MV-4-11 (cell line): ENCODE measurements at places on chromosomes 5 and 9.

GRCh38 chr9:87447547-87448432 is 49.9 kb upstream of the DAPK1 start:
- no peak for DNase-seq

- DNase-seq: no peak
Observed at GRCh38 chr5:179516221-179516620, 34.1 kb upstream of the RUFY1 start.

DNA sequence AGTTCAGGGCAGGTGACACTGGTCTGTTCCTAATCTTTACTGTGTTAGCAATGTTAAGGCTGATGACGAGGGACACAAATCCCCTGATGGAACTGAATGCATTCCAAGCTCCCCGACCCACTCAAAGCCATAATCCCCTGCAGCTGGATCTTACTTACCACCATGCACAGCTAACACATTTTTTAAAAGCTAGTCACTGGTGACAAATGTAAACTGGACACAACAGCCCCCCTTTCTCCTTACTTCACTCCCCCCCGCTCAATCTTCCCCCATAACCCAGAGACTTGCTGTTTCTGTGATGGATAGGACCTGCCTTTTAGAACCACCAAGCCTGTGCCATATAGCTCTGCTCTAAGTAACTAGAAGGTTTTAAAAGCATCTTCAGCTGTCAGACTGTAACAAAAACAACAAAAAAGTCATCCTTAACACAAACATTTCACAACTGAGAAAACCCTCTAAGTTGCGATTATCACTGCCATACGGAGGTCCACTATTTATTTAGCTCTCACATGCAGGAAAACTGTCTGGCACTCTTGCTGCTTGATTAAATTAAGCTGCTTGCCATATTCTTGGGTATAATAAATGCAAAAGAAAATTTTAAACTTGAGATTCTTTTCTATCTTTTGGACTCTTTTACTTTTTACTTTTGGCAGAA is 44.4 kb downstream of the BNC2 start:
- no peak for DNase-seq

- DNase-seq: no peak
Observed at GRCh38 chr9:132583584-132584304, 1.3 kb downstream of the BARHL1 start.

DNA sequence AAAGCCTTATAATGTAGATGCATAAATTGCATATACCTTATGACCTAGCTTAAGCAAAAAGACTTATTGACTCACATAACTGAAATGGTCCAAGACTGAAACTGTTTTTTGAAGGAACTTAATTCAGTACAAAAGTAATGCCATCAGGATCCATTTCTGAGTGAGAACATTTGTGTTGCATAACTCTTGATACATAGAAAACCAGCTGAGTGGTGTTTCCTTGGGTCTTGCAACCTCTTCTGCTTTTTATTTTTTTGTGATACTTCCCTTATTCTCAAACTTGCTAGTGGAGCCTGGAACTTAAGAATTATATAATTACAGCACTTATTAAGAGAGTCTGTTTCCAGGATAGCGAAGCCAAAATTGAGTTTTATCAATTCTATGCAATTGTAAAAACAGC is 272.0 kb downstream of the MAN2A1 start:
- DNase-seq: peak; percentile 96

DNA sequence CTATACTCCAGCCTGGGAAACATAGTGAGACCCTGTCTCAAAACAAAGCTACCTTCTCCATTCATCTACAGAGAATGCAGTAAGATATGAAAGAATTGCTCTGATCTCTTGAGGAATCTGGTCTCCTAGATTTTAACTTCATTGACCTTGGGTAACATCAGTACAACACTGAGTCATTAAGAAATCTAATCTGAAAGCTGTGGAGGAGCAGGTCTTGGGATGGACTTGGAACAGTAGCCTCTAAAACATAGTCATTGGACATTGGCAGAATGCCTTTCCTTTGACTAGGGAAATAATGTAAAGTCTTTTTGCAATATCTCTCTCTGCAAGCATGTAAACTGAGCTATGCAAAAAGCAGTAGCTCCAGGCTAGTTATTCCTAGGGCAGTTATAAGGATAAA is 58.1 kb downstream of the KCNN2 start:
- no peak for DNase-seq

DNA sequence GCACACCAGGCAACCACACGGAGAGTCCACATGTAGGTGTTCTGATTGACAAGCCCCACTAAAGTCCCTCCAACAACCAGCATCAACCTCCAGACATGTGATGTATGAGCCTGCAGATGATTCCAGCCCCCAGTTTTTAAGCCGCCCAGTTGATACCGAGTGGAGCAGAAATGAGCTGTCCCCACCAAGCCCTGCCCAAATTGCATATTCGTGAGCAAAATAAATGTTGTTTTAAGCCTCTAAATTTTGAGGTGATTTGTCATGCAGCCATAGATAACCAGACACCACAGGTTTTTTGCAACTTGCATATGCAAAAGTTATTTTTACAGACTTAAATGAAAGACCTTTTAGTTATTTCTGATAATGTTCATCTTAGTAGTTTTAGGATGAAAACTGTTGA is 187.7 kb downstream of the PIK3R1 start:
- DNase-seq: no peak

DNA sequence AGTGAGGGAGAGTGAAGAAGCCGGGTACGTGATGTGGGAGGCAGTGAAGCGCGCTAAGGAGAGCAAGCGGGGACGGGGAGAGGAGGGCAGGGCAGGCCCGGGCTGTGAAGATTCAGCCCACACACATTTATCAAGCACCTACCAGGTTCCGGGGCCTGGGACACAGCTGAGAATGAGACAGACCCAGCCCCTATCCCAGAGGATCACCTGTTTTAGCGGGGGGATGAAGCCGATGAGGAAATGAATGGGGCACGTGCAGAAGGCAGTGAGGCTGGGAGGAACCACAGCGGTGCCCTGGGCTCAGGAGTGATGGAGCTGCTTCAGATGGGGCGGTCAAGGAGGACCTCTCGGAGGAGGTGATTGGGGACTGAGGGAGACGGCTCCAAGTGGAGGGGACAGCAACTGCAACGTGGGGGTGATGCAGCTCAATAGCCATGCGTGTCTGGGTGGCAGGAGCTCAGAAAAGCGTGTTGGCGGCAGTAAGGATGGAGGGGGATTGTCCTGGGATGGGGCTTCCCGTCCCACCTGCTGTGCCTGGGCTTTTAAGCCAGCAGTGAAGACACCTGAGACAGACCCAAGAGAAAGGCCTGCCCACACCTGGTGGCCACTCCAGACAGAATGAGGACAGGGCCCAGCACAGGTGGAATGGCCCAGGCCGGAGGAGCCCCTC is 77.5 kb upstream of the UNC5A start:
- no peak for DNase-seq

DNA sequence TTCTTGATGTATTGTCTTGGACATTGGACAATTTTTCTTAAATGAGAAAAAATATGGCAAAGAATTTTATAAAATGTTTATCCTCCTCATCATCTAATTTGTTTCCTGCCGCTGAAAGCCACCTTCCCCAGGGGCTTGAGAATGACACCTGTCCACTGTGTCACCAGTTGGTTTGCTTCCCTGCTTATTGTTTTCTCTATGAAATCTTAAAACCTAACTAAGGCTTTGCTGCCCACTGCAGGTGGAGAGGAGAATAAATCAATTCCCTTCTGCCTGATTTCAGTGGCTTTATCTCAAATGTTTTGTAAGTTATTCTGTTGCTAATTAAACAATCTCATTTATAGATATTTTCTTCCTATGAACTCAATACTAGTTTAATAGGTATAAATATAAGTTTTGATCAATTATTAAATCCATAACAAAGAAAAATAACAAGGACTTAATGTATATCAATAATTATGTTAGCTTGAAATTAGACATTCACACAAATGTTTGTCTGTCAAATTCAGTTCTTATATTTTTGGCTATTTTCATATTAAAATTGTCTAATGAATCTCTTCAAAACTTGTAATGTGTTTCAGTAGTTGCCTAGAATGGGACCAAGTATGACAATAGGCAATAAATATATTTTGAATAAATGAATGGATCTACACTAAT is 822.5 kb downstream of the PTPRD start:
- no peak for DNase-seq

DNA sequence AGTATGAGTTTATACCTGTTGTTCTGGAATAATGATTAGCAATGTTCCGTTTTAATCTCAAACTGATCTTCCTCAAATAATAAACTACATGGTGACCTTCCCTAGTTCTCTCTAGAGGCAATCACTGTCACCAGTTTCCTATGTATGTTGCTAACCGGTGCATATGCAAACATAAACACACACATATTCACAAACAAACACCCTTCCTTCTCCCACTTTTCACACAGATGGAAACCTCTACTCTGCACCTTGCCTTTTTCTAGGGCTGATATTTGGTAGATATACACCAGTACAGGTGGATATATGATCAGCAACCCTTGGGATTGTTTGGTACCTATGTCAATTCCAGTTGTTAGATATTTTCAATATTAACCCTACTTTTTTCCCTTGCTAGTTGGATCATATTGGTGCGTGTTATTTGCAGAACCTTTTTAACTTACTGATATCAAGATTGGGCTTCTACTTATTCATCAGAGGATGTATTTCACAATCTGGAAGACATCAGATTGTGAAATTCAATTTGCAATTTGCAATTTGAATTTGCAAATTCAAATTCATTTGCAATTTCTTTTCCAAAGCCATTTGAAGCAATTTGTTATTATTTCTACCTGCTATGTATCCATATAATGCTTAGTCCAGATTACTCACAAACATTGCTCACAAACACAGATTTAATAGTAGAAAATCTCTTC is 12.6 kb downstream of the FYB1 start:
- no peak for DNase-seq

GRCh38 chr9:100865648-100866047 is 162.9 kb upstream of the PLPPR1 start:
- no peak for DNase-seq

GRCh38 chr5:72379936-72380335 is 59.8 kb downstream of the PTCD2 start:
- no peak for DNase-seq

- DNase-seq: no peak
Observed at GRCh38 chr9:82513976-82514735, 525.6 kb downstream of the SPATA31D1 start.

DNA sequence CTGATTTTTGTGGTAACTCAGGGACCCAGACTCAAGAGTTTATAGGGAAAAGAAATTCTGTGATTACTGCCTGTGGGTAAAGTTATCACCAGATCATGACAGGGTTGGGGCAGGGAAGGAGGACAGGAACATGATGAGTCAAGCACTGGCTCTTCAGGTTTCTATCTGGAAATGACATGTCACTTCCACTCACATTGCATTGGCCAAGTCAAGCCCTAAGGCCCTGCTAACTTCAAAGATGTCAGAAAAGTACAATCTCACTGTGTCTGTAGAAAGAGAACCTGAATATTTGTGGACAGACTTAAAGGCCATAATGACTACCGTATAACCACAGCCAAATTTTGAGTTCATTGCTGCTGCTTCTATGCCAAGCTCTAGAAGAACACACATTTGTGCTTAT is 187.7 kb downstream of the TLE4 start:
- DNase-seq: no peak

DNA sequence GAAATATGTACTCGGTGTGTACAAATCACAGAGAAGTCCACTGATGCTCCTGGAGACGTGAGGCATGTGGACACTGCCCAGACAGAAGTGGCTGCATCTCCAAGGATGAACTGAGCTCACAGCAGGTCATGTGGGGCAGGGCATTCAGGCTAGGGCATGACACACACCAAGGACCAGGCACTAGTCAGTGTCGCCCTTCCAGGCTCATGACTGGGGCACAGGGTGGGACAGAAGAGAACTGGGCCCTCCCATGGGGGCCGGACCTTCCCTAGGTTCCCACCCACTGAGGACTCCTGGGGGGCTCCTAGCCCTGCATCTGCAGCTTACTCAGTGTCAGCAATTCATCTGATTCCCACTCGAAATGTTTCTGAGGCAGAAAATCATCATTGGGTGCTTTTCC is 256.8 kb upstream of the IRX4 start:
- DNase-seq: no peak

- DNase-seq: no peak
Observed at GRCh38 chr9:18837402-18837801, 195.6 kb downstream of the SAXO1 start.

GRCh38 chr9:37364751-37365360 is 57.6 kb upstream of the GRHPR start:
- no peak for DNase-seq

DNA sequence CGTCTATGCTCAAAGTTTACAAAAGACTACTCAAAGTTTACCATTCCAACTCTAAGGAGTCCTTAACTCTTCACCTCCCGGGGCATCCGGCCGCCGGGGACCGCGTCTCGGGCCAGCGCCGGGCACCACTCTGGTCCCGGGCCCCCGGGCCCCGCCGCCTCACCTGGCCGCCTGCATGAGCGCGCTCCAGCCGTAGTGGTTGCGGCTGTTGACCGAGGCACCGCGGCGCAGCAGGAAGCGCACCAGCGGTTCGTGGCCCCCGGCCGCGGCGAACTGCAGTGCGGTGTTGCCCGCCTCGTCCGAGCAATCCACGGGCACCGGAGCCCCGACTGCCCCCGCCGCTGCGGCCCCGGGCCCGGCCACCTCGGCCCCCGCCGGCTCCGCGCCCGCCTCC is 388 bp downstream of the ANKS6 start:
- no peak for DNase-seq

GRCh38 chr9:4495537-4495936 is 5.3 kb downstream of the SLC1A1 start:
- no peak for DNase-seq

- DNase-seq: peak; percentile 79
Observed at GRCh38 chr5:103224118-103224893, 34.3 kb upstream of the MACIR start.

DNA sequence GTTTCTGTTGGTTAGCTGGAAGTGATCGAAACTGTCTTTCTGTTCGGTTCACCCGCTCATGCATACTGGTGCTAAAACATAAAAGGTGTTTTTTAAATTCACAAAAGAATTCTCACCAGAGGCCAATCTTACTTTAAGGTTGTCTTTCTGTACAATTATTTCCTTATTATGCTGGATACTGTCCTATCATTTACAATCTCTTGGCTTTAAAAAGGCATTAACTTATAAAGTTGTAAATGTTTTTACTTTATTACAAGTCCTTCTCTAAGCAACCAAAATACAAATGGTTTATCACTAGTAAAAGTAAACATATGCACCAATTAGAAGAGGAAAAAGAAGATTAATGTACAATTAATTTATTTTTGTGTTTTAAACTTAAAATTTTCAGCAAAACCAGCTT is 10.7 kb downstream of the CARNMT1 start:
- no peak for DNase-seq

DNA sequence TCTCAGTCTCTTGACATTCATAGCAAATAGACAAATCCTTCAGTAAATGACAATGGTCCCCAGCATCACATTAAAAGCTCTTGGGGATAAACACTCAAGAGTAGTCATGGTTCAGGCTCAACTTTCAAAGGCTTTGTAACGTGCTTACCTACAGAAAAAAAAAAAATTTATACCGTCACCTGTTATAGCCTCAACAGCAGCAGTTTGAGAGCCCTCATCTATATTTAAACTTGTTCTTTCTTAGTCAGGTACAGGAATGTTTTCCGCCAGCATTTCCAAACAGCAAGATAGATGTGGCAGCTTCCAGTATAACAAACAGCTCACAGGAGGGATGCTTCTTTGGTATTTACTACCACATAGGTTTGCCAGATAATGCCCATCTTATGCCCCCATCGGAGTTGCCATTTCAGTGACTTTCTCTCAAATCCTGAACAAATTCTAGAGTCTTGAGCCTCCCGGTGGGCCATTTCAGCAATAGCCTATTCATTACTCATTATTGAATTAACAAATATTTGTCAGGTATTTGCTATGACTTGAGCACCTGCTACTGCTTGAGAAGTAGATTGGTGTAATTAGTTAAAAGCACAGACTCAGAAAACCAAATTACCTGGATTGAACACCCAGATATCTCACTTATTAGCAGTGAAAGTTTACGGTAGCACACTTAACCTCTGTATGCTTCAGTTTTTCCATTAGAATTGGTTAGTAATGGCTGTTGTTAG is 470.0 kb downstream of the EBF1 start:
- no peak for DNase-seq
